Nucleus accumbens (tissue), 56 donors: ENCODE measurements at places on chromosomes 6 and 20.

GRCh38 chr6:2166717-2167116 lies 78.7 kb downstream of the GMDS start:
- DNase-seq, result no peak

GRCh38 chr6:63261820-63262219 lies 50.6 kb downstream of the FKBP1C start:
- no peak for DNase-seq

DNA sequence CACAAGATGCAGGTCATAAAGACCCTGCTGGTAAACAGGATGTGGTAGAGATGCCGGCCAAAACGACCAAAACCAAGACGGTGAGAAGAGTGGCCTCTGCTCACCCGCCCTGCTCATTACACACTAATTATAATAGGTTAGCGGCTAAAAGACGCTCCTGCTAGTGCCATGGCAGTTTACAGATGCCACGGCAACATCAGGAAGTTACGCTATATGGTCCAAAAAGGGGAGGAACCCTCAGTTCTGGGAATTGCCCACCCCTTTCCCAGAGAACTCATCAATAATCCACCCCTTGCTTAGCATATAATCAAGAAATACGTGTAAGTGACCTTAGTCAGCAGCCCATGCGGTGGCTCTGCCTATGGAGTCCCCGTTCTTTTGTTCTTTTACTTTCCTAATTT lies 17.6 kb downstream of the BHLHE23 start:
- DNase-seq, result no peak

DNA sequence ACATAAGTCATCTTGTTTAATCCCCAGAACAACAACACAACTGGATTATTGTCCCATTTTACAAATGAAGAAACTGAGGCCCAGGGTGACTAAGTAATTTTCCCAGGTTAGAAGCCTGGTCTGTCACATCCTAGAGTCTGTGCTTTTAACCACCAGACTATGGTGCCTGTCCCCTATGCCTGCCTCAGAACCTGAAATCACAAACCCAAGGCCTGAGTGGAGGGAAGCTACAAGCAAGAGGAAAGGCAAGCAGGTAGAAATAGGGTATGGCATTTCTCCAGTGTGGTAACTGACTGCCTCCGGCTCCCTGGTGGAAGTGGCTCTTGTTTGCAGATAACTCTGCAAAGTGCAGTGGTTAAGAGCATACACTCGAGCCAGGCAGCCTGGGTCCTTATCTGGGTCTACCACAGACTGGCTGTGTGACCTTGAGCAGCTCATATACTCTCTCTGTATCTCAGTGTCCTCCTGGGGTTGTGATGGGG lies 2.5 kb downstream of the TMEM63B start:
- no peak for DNase-seq
